KG1 (cell line): ENCODE measurements at places on chromosomes 1 and 21.
A peak's percentile ranks its signal among the peaks of the same experiment; 100 is the strongest.

GRCh38 chr1:94275083-94275482 is 37.7 kb upstream of the ARHGAP29 start:
- no peak for DNase-seq

DNA sequence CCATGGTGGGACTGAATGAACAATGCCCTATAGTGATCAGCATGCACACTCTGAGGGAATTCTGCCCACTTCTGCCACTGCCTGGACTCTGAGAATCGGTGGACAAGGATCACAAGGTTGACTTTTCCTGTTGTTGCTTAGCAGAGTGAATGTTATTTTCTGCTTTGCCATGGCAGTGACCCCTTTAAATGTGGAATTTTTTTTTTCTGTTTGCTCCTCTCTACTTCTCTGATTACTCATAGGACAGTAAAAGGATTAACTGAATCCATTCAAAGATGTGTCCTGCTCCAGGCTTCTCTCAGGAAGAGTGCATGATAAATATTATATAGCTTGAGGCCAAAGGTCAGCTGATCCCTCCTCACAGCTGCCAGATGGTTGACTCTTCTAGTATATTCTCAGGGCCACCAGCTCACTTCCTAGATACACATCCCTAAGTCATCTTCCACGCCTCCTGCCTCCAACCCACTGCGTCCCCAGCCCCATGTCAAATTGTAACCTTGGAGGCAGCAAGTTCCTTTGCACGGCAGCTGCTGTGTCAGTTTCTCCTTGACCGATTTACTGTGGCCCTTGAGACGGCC is 74.0 kb upstream of the RALGPS2 start:
- no peak for DNase-seq

- peak; percentile 74 for DNase-seq
Measured at GRCh38 chr1:204461331-204462228, 33.0 kb downstream of the PIK3C2B start.

DNA sequence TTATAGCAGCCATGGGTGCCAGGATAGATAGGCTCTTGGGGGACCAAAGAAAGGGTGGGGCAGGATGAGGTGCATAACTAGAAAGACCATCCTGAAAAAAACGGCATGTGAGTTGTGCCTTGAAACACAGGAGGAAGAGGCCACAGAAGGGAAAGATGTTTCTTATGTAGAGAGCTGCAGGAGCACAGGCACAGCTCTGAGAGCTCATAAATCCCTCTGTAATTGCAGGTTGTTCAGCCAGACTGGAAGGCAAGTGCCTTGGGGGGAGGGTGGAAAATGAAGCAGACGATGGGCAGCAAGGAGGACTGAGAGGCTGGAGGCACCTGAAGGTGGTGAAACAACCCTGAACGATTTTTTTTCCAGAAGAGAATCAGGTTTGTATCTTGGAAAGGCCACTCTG is 170.7 kb downstream of the NR5A2 start:
- DNase-seq = no peak

GRCh38 chr21:37797403-37797802 is 118.9 kb downstream of the KCNJ6 start:
- no peak for DNase-seq

GRCh38 chr1:199878823-199879222 is 148.7 kb upstream of the NR5A2 start:
- no peak for DNase-seq

DNA sequence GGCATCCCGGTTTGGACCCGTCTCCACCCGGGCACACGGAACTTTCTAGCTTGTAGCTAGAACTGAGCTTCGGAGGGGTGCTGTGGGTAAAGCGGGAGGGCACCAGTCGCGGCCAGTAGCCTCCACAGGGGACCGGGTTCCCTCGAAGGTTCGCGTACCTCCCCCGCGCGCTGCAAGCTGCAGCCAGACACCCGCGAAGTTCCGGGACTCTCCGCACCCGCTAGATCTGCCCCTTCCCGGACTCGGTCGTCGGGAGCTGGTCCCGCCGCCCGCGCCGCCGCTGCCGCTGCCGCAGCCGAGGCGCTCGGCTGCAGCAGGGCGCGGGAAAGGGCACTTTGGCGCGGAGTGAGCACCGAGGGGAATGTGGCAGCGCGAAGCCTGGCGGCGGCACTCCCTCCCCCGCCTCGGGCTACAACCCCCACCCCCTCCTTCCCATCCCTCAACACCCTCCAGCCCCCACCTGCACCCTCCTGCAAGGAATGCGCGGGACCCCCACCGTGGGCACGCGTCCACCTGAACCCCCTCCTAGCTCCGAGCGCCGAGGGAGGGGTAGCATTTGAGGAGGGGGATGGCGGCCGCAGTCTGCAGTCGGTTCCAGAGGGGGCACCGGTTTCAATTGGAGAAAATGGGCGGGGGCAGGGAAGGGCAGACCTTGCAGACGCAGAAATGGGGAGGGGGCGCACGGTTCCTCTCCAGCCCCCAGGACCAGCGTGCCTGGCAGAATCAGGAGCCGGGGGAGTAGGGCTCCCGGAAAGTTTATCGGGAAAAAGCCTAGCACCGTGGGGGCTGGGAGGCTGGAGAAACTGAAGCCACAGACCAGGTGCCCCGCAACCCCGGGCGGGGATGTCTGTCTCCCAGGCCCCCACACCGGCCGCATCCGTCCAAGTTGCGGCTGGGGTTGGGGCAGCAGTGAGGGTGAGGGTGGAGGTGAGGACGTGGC is 968 bp downstream of the CSMD2 start:
- DNase-seq = no peak

DNA sequence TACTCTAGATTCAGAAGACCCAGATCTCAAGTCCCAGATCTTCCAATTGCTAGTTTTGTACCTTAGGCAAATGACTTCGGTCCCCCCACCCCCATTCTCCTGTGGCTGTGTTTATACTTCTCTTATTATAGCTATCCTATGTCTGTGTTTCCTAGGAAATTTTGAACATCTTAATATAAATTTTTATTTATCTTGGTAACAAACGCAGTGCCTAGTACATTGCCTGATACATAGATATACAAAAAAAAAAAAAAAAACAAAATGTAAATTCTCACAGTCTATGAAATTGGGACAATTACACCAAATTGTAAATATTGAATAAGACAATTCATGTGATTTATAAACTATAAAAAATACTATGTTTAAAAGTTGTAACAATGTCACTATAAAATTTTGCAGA is 84.1 kb upstream of the SLC44A3 start:
- no peak for DNase-seq

DNA sequence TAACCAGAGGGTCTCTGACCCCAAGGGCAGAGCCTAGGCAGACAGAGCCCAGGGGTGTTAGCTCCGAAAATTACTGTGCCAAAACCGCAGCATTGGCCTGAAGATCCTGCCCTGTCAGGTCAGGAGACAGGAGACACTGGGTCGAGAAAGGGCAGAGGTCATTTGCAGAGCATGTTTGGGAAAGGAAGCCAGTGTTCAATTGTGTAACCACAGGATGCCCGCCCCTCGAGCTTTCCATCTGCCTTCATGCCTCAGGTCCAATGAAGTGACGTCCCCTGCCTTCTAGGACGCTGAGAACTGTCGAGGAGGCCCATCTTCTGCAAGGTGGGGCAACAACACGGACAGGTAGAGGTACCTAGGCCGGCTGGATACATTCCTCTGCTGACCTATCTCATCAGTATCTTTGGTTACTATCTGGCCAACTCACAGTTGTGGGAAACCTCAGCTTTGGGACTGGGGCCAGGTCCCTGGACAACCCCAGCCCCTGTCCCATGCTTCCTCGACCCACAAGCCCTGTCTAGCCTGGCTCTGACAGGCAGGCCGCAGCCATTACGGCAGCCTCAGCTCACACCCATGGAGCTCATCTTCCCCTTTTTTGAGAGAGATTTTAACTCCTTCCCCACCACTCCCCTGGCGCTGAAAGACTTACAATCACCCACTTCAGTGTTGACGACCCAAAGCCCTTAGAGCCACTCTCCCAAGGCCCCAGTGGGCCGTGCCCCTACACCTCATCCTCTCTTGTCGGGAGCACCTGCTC is 1.3 kb downstream of the ARL8A start:
- DNase-seq = peak; percentile 88

GRCh38 chr1:26826261-26827105 is at the start of gene ZDHHC18:
TSS of gene ZDHHC18 (plus strand) at chr1:26826688. CDS start at chr1:26826805, 117 bp downstream.
- DNase-seq = peak; percentile 25

DNA sequence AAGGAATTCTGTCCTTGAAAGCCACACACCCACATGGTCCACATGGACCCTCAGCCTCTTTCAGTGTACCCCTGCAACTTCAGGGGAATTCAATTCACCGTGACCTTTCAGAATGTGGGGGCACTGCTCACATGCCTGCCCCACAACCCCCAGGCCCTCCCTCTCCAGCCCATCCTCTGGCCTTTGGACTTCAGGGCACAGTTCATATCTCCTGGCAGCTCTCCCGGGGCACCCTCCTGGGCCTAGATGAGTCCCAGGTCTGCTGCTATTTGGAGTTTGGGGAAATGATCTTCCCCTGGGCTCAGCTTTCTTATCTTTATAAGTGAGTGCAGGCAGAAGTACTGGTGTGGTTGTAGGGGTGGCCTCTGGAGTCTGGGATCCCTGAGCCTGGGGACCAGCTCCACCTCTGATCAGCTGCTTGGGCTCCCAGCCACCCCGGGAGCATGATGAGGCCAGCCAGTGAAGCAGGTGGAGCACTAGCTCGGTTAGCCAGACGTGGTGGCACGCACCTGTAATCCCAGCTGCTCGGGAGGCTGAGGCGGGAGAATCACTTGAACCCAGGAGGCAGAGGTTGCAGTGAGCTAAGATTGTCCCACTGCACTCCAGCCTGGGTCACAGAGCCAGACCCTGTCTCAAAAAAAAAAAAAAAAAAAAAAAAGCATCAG is 15.8 kb downstream of the C1orf167 start:
- DNase-seq = no peak

GRCh38 chr1:19940486-19941205 is 17.2 kb upstream of the PLA2G2E start:
- no peak for DNase-seq

GRCh38 chr1:9344426-9345200 is 51.9 kb downstream of the SPSB1 start:
- no peak for DNase-seq

DNA sequence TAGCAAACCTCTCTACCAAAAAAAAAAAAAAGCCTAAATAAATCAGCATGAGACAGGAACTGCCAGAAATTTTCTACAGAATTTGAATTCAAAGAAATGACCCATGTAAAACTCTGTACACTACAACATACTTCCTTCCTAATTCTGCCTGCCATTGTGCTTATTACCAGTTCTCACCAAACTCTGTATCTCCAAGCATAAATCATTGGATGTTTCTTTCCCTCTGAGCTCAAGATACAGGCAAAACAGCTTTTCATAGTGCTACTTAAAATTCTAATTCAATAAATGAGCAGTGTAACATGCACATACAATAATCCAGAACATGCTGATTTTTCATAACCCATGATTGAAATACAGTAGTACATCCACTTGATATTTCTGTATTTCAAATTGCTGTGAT is 87.0 kb downstream of the EIF4G3 start:
- DNase-seq = no peak

GRCh38 chr1:100415498-100415778 is 63.1 kb downstream of the CDC14A start:
- DNase-seq = no peak

- DNase-seq = no peak
Measured at GRCh38 chr1:2290171-2290578, 62.1 kb downstream of the SKI start.

GRCh38 chr1:66240491-66241484 is 293.2 kb upstream of the SGIP1 start:
- DNase-seq = no peak

DNA sequence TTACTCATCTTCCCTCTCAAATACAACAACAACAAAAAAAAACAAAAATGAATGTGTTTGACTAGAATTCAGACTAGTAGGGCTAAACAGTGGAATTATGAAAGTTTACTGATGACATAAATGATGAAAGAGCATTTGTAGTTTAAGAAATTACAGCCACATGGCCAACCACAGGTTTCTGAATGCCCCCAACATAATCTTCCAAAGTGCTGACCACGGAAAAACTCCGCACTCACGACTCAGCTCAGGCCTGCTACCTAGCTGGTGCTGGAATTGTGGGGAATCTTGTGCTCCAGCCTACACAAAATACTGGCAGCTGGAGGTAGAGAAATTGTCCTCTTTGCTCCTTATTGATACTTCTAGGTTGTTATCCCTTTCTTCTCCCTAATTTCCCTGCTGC is 23.6 kb upstream of the TBX15 start:
- DNase-seq = no peak

GRCh38 chr1:154837672-154838171 is 32.4 kb downstream of the KCNN3 start:
- DNase-seq = no peak

GRCh38 chr1:181135815-181136737 is 47.6 kb downstream of the IER5 start:
- no peak for DNase-seq

DNA sequence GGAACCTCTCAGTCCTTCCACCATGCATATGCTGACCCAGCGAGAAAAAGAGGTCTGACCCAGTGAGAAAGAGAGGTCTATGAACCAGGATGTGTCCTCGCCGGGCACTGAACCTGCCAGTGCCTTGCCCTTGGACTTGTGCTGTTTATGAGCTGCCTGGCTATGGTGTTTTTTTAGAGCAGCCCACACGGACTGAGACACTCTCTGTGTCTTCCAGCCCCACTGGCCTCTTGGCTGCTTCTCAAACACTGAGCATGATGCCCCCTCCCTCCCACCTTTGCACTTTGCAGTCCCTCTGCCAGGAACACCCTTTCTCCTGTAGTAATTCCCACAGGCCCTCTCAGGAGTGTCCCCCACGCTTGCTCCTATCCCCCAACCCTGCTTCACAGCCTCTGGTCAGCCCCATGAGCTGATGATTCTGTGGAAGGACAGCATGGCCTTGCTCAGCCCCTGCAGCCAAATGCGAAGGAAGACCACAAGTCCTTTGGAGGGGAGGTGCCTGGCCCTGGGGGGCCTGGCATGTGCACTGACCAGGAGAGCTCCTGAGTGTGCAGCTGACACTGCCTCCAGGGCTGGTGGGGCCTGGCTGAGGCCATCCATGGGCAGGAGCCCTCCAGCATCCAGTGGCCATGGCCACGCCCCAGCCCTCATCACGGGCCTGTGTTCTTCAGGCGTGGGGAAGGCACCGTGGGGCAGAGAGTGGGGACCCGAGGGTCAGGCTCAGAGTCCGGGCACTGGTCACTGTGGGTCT is 23.8 kb downstream of the WNT3A start:
- DNase-seq = no peak

- DNase-seq = no peak
Measured at GRCh38 chr1:243420016-243420945, 164.4 kb downstream of the SDCCAG8 start.

DNA sequence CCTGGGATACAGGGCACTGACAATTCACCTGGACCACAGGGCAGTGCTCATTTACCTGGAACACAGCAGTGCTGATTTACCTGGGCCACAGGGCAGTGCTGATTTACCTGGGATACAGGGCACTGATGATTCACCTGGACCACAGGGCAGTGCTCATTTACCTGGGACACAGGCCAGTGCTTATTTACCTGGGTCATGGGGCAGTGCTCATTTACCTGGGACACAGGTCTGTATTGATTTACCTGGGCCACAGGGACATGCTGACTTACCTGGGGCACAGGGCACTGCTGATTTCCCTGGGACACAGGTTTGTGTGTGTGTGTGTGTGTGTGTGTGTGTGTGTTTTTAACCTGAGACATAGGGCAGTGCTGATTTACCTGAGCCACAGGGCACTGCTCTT is 261.7 kb downstream of the MATN1 start:
- no peak for DNase-seq

- DNase-seq = no peak
Measured at GRCh38 chr1:86119214-86119764, 37.3 kb downstream of the COL24A1 start.
